ENCODE measurements at places on chromosomes 2 and 18. TPM values are rescaled to one million over a fixed set of nuclear protein-coding genes. Genes with fewer than 3 reads are reported as not detected.

GRCh38 chr18:55483266-55483871, 104.6 kb downstream of the TCF4 start:
- no peaks in the 10 kb centered on the region for H3K36me3 ChIP-seq
- H3K4me1 ChIP-seq = peaks cover 4% of the 10 kb centered on the region
- no peak overlapping the region for H3K27ac ChIP-seq
- H3K27me3 ChIP-seq = no peaks in the 10 kb centered on the region

The RAPGEF4 gene
- total RNA-seq = 21.8 TPM

The STEAP3 gene
- total RNA-seq = 14.1 TPM

DNA sequence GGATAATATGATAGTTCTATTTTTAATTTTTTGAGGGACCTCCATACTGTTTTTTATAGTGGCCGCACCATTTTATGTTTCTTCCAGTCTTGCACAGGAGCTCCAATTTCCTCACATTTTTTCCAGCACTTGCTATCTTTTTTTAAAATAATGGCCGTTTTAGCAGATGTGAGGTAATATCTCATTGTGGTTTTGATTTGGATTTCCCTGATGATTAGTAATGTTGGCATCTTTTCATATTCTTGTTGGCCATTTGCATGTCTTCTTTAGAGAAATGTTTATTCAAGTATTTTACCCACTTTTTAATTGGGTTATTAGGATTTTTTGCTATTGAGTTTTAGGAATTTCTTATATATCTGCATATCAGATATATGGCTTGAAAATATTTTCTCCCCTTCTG, 29.9 kb upstream of the NAPG start:
- H3K4me1 ChIP-seq = no peaks in the 10 kb centered on the region
- no peak overlapping the region for H3K4me3 ChIP-seq
- no peak overlapping the region for H3K27ac ChIP-seq
- no peak for DNase-seq
- no peaks in the 10 kb centered on the region for H3K36me3 ChIP-seq

DNA sequence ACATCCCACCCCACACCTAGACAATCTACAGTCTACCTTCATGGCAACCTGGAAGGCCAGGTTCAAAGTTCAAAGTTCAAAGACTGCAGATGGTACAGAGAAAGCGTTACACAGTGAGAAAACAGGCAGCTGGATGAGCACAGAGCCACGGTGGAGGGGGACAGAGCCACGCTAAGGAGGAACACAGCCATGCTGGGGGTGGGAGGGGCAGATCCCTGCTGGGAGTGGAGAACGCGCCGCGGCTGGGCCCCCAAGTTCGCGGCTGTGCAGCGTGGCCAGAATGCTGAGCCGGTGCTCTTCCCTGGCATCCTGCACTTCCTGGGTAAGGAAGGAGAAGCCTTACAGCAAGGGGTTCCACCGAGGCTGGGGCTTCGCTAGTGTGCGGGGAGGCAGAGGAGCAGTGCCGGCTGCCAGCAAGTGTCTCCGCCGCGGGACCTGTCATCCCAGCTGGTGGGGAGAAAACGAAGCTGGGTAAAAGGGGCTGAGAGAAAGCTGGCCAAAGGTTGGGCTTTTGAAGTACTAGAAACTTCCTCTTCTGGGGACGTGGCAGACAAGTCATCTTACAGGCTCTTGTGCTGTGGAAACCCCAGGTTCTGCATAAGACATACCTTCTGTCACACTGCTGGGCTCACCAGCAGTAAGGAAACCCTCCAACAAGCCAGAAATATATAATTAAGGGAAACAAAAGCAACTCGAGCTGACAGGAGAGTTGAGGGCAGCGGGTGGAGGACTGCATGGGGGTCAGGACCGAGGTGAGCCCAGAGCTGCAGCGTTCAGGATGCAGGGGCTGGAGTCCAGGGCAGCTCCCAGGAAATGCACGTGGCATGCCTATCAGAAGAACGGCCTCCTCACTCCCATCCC, 115.5 kb downstream of the HDAC4 start:
- peak overlapping the region; percentile 25 for H3K4me3 ChIP-seq
- H3K27ac ChIP-seq = peak overlapping the region; percentile 30
- H3K4me1 ChIP-seq = peaks cover 34% of the 10 kb centered on the region

DNA sequence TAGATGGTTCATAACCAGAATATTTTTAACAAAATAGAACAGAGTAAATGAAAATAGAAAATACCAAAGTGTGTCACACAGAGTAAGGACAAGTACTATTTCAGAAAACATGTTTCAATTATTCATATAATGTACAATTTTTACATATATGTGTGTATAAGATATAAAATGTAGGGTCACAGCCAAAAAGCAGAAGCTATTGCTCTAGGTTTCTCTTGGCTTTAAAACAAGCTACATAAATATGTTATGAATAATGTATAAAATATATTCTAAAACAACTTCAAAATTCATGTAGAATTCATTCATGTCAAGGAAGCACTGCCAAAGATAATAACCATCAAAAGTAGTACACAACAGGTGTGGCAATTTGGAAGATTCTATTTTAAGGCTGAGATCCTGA, 218.2 kb downstream of the TTC32 start:
- H3K27me3 ChIP-seq = no peaks in the 10 kb centered on the region
- H3K36me3 ChIP-seq = no peaks in the 10 kb centered on the region
- DNase-seq = no peak
- H3K27ac ChIP-seq = no peak overlapping the region
- no peak overlapping the region for H3K4me3 ChIP-seq
- H3K4me1 ChIP-seq = no peaks in the 10 kb centered on the region

The MC5R gene
- total RNA-seq = not detected

GRCh38 chr2:143481237-143481623, 352.0 kb downstream of the ARHGAP15 start:
- peaks cover 4% of the 10 kb centered on the region for H3K4me1 ChIP-seq
- no peak overlapping the region for H3K4me3 ChIP-seq
- no peaks in the 10 kb centered on the region for H3K27me3 ChIP-seq
- peak overlapping the region; percentile 56 for H3K27ac ChIP-seq
- DNase-seq = no peak

The XDH gene
- total RNA-seq = 0.41 TPM

- H3K4me1 ChIP-seq = no peaks in the 10 kb centered on the region
- H3K27me3 ChIP-seq = no peaks in the 10 kb centered on the region
- DNase-seq = no peak
- no peak overlapping the region for H3K4me3 ChIP-seq
- H3K27ac ChIP-seq = no peak overlapping the region
- peaks cover 10% of the 10 kb centered on the region for H3K36me3 ChIP-seq
Measured at GRCh38 chr2:190216829-190217228, 102.8 kb downstream of the HIBCH start.

- peaks cover 100% of the 10 kb centered on the region for H3K36me3 ChIP-seq
- H3K4me1 ChIP-seq = no peaks in the 10 kb centered on the region
- H3K27ac ChIP-seq = no peak overlapping the region
Measured at GRCh38 chr2:54651291-54651690, 72.2 kb upstream of the EML6 start.

The OSGEPL1 gene
- 6.7 TPM for total RNA-seq

The CDH7 gene
- total RNA-seq = not detected

The SCN3A gene
- 2.1 TPM for total RNA-seq

DNA sequence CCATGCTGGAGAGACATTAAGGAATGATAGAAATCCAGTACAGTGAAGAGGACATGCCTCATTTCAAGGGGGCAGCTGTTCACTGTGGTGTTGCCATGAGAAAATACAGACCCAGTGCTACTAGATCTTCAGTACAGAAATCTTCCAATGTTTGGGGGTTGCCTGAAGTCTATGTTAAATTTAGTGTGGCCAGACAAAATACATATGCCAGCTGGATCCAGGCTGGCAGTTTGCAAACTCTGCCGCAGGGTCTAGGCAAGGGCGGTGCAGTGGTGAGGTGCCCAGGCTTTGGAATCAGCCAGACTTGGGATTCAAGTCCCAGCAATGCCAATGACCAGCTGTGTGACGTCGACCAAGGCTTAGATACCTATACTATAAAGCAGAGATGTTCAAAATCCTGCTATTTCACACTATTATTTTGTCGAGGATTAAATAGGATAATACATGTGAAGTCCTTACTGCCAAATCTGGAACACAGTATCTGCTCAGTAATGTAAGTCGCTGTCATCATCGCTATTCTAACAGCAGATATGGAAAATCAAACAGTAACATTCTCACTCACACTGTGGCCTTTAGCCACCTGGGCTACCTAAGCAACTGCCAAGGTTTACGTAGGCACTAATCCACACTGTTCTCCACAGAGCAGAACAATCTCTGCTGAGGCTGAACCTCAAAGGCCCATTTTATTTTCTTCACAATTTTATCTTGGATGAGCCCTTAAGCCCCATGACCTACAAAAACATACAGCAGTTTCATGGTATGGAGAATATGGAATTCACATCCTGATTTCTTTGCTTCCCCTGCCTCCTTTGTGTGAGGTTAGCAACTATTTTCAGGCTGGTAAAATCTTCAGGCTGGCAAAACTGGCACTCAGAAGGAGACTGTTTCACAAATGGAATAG, 5.9 kb upstream of the TMSB10 start:
- H3K36me3 ChIP-seq = no peaks in the 10 kb centered on the region
- no peaks in the 10 kb centered on the region for H3K27me3 ChIP-seq
- no peak for DNase-seq
- peaks cover 30% of the 10 kb centered on the region for H3K4me1 ChIP-seq
- H3K4me3 ChIP-seq = no peak overlapping the region
- H3K27ac ChIP-seq = peak overlapping the region; percentile 63

DNA sequence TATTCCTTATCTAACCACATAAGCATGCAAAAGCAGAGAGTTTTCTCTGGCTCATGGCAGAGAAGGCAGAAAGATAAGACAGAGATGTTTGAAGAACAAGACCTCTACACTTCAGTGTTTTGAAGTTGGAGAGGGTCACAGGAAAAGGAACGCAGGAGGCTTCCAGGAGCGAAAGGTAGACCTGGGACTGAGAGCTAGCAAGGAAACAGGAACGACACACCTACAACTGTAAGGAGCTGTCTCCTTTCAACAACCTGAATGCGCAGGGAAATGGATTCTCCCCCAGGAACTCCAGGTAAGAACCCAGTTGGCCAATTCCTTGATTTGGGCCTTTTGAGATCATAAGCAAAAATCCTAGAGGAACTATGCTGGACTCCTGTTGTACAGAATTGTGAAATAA, 746.6 kb upstream of the DDX18 start:
- H3K27me3 ChIP-seq = no peaks in the 10 kb centered on the region
- no peaks in the 10 kb centered on the region for H3K36me3 ChIP-seq
- no peak for DNase-seq
- H3K27ac ChIP-seq = no peak overlapping the region
- H3K4me3 ChIP-seq = no peak overlapping the region

- DNase-seq = no peak
- no peaks in the 10 kb centered on the region for H3K27me3 ChIP-seq
- H3K4me1 ChIP-seq = peaks cover 30% of the 10 kb centered on the region
- no peak overlapping the region for H3K27ac ChIP-seq
- H3K4me3 ChIP-seq = no peak overlapping the region
Measured at GRCh38 chr2:134250840-134251461, 2.9 kb upstream of the MGAT5 start.

DNA sequence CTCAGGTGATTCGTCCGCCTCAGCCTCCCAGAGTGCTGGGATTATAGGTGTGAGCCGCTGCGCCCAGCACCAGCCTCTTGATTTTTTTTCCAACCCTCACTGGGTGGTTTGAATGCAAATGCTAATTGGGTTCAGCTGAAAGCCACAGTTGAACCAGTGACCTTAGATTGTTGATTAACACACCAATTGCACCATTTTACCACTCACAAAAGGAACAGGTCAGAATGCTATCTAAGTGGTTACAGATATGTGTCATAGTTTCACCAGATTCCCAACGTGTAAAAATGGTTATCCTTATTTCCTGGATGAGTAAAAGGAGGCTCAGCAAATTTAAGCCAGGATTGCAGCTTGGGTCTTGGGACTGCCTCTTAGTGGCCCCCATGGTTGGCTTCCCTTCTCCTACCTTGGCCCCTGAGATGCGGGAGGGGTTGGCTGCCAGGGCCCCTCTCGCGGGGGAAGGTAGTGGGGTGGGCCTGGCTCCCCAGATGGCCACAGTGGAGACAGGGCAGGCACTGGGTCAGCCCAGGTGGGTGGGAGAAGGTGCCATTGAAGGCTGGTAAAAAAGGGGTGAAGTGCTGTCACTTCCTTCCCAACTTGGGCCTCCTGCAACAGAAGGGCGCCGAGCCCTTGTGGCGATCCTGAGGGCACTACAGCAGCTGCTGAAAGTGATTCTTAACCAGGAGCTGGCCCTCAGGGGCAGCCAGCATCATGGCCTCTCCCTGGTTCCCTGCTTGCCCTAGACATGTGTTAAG, 164.9 kb upstream of the HAAO start:
- no peak overlapping the region for H3K4me3 ChIP-seq
- no peaks in the 10 kb centered on the region for H3K36me3 ChIP-seq
- H3K27me3 ChIP-seq = no peaks in the 10 kb centered on the region

- H3K36me3 ChIP-seq = no peaks in the 10 kb centered on the region
- DNase-seq = no peak
- H3K4me1 ChIP-seq = no peaks in the 10 kb centered on the region
- H3K27me3 ChIP-seq = no peaks in the 10 kb centered on the region
- H3K4me3 ChIP-seq = no peak overlapping the region
- H3K27ac ChIP-seq = no peak overlapping the region
Measured at GRCh38 chr18:42458226-42458625, 503.2 kb downstream of the PIK3C3 start.

- H3K4me1 ChIP-seq = peaks cover 6% of the 10 kb centered on the region
- H3K27ac ChIP-seq = no peak overlapping the region
- no peak for DNase-seq
- no peaks in the 10 kb centered on the region for H3K27me3 ChIP-seq
- no peaks in the 10 kb centered on the region for H3K36me3 ChIP-seq
- H3K4me3 ChIP-seq = no peak overlapping the region
Measured at GRCh38 chr2:71634567-71634966, 181.2 kb downstream of the DYSF start.

DNA sequence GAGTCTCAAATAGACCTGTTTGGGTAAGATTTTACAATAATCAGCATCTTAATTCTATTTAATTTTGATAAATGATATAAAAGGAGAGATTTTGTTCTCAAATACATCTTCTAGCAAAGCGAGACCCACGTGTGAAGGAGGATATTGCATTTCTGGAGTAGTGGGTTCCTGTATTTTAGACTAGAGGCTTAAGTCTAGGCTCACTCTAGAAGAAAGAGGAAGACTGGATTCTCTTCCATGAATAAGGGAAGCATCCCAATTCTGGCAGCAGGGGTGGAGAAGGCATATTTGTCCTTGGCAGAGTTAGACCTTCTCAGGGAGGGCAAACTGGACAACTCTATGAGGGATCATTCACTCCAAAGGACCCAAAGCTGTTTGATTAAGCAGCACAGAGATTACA, 11.3 kb upstream of the FAM228A start:
- no peaks in the 10 kb centered on the region for H3K4me1 ChIP-seq
- H3K36me3 ChIP-seq = peaks cover 3% of the 10 kb centered on the region
- no peak overlapping the region for H3K4me3 ChIP-seq
- DNase-seq = no peak

Data from upper lobe of right lung (tissue), 1 donor.